ENCODE measurements at places on chromosomes 2 and 18. TPM values are rescaled to one million over a fixed set of nuclear protein-coding genes. Genes with fewer than 3 reads are reported as not detected.

HOXD9 gene
- total RNA-seq, result not detected

GRCh38 chr2:232539298-232540231 lies at the start of gene CHRNG:
Gene CHRNG (plus strand): TSS chr2:232539692. CDS start chr2:232539748, 56 bp downstream.
- no peak for DNase-seq

- no peak for DNase-seq
Observed at GRCh38 chr18:29160170-29160569, 983.2 kb upstream of the CDH2 start.

GRCh38 chr2:102049756-102050443 lies 58.1 kb downstream of the IL1R2 start:
- no peak for DNase-seq

DNA sequence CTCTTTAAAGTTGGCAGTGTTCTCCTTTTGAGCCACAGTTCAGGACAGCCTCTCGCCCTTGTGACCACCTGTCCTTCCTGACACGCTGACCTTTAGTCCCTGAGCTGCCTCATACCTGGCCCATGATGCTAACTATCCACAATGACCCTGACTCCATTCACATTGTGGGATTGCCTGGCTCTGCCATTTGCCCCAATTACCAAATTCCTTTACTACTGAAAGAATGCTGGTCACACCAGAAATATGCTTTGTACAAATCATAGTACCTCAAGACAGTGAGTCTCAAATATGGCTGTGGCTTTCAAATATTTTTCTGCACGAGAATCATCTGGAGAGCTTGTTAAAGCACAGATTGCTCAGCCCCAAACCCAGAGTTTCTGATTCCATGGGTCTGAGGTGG lies 54.2 kb downstream of the LTBP1 start:
- no peak for DNase-seq
